ENCODE measurements at places on chromosomes 13 and 19. TPM values are rescaled to one million over a fixed set of nuclear protein-coding genes. Genes with fewer than 3 reads are reported as not detected.

- DNase-seq: no peak
Measured at GRCh38 chr13:102726430-102726829, 31.6 kb upstream of the METTL21C start.

- DNase-seq: no peak
Measured at GRCh38 chr13:85241060-85241459, 558.2 kb downstream of the SLITRK6 start.

DNA sequence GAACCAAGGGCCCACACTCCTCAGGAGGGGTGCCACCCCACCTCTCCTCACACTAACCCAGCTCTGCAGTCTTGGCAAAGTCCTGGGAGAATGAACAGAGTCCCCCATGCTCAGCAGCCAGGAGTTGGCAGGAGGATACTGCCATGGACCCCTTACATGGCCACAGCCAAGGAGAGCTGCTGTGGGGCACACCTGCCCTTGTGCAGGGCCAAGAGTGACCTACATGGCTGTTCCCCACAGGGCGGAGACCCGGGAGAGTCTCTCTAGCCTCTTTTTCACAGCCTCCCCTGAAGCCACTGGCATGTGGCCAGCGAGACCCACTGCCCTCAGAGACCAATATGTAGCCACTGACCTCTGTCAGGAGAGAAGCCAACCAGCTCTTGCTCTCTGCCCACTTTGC lies 45.9 kb upstream of the VSTM2B start:
- no peak for DNase-seq

DNA sequence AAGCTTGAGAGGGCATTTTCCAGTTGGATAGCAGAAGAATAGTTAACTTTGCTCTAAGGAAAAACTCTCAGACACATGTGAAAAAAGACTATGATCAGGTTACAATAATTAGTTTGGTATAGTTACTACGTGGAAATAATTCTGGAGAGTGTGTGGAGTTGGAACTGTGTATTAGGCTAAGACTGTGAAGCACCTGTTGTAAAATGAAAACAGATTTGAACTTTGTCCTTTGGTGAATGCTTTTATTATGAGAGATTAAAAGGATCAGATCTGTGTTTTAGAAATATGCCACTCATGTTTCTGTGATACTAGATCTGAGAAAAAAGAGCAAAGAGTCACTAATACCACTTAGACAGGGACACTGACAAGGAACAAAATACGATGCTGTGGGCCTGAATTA lies 807.5 kb upstream of the ATXN8OS start:
- DNase-seq: no peak

GRCh38 chr19:19134687-19135158 lies 3.6 kb downstream of the TMEM161A start:
- DNase-seq: no peak

GRCh38 chr13:79386125-79386826 lies 19.8 kb downstream of the RBM26 start:
- no peak for DNase-seq

DNA sequence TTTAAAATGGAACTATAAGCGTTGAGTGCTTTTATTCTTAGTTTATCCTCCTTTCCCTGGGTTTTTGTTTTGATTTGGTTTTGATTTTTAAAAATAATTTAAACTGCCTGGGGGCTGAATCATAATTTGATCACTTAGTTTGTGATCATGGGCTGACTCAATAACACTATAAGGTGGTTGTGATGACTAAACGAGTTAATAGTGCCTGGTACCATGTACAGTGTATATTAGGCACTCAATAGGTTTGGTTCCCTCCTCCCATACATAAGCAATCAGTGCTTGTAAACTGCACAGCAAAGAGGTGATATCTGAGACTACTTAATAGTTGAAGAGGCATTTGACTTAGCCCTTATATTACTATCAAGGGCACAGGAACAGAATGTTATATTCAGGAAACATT lies 200.9 kb upstream of the RFC3 start:
- DNase-seq: no peak

- no peak for DNase-seq
Measured at GRCh38 chr19:20244356-20244755, 77.3 kb downstream of the ZNF486 start.

DNA sequence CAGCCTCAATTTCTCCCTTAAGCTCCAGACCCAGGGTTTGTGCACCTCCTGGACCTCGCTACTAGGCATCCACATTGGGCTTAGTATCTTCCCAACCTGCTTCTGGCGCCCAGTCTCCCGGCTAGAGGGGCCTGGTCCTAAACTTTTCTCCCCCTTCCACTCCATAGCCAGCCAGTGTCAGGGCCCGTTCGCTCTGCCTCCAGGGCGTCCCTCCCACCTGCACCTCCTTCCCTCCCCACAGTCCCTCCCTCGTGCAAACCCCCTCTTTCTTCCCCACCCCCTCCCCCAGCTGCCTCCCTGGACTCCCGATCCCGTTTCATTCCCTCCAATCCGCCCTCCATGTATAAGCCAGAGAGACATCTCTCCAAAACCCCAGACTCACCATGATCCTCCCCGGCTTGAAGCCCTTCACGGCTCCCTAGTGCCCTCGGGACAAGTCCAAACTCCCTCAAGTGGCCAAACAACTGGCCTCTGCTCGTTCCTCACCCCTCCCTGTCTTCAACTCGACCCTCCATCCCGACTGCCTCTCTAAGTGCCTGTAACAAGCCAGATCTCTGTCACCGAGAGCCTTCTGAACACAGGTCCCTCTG lies 997 bp upstream of the SAMD4B start:
- no peak for DNase-seq

DNA sequence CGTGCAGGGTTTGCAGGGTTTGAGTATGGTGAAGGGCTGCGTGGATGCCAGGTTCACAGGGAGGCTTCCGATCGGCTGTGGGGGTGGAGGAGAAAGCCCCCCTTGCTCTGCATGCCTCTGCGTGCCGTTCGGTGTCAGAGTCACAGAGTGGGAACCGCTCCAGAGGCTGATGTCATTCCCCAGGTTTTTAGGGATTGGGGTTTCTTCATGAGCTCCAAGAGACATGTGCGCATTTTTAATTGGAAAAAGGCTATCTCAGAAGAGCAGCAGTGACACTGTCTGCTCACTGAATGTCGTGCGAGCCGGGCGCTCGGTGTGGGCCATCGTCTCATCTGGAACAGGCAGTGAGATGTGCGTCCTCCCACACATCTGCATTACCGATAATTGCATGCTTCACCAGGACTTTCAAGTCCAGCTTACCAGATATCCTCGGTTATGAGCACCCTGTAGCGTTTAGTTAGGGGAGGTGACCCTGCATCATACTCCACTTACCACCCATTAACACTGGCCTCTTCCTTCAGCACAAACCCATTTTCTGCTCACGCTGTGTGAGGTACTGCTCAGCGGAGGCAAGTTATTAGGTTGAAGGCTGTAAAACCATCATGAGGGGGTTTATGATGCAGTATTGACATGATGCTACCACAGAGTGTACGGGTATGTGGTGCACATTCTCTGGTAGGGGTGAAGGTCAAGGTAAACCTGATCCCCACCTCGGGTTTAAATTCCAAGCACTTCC lies 1.7 kb downstream of the MCF2L start:
- DNase-seq: no peak

DNA sequence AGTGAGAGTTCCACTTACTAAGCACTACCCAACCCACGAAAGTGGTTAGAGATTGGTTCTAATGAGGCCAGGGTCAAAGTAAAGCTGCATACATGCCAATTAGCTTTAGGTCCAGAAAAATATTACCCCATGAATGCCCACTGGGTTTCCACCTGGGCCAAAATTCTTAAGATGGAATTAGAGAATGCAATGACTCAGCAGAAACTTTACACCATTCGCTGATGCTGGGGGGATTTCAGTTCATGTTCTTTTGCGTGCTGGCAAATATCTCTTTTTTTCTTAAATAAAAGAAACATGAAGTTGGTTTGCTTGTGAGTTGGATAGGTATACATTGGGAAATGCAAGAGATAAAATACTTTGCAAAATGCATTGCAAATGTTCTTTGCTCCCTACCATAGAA lies 715.3 kb upstream of the MIR17HG start:
- DNase-seq: no peak

DNA sequence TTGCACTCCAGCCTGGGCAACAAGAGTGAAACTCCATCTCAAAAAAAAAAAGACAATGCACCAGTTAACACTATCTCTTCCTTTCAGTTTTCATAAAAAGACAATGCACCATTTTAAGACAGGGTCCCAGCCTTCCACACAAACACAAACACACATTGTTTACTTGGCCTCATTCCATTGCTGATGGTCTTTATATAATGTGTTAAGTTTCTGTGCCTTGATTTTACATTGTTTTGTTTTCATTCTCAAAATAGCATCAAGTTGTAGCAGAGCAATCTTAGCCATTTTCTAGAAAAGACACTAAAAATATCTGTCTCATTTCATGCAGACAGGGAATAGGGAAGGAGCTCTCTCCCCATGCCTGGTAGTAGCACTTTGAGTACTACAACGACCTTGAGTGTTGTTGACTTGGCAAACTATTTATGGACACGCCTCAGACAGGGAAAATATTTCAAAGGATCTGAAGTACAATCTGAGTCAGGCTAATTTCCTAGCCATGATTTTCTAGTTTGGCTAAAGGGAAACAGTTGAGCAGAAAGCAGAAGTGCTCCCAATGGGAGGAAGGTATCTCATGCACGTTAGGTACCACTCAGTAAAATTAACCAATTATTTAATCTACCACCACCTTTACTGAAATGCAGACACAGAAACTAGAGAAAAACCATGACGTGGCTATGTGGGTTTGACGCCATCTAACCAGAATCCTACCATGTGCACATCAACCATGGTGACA lies 120.6 kb downstream of the ABCC4 start:
- no peak for DNase-seq

DNA sequence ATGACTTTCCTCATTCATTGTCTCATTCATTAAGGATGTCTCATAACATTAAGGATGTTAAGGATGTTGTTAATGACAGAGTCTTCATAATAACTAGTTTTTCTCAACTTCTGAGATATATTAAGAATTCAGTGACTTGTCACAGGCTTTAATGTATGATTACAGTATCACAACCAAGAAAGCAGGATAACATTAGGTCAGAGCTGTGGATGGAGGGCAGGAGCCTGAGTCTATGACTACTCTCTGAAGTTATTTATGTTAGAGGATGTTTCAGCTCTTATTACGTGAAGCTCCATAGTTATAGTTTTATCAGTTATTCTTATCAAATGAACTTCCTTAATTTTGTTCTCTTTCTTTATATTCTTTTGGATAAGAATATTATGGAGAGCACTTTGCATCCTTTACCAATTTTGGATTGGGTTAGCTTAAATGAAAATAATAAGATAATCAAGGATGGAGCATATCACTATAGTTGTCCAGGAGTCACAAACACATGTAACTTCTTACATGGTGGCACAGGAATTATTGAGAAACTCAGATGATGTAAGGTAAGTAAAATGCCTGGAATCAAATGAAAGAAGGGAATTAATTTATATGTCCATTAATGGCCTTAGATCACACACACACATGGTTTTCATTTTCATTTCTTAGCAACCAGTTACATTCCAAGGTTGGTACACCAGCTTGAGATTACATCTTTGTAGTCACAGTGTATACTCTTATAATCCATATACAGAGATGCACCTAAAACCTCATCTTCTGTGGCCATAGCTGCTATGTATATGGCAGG lies 57.0 kb downstream of the SLC10A2 start:
- DNase-seq: no peak

Gene GRK1
- total RNA-seq: 0.06 TPM

Gene VSIG10L
- total RNA-seq: 0.51 TPM

Gene CHERP
- total RNA-seq: 11.2 TPM

Gene SNRPD2
- 331 TPM for total RNA-seq

Gene PSG7
- total RNA-seq: not detected

Gene KLK2
- total RNA-seq: not detected

Gene ZNF430
- 5.1 TPM for total RNA-seq

Gene CRX
- not detected for total RNA-seq

Data from epithelial cell of proximal tubule (primary cell).